HS-5 (cell line): ENCODE measurements at places on chromosomes 13 and 19.

DNA sequence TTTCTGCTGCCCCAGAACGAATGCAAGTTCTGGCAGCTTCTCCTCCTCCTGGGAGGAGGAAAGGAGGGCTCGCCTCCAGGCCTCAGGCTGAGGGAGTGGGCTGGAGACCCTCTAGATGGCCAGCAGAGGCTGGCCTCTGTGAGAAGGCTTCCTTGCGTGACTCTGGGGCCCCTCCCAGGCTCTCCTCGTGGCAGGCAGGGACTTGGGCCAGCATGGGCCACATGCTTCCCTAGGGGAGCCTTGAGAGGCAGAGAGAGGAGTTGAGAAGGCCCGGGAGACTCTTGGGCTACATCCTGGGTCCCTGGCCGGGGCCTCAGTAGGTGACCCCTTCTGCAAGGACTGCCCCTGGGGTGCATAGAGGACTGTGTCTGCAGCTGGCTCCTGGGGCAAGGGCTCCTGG, 25.9 kb downstream of the LYL1 start:
- no peak for DNase-seq

DNA sequence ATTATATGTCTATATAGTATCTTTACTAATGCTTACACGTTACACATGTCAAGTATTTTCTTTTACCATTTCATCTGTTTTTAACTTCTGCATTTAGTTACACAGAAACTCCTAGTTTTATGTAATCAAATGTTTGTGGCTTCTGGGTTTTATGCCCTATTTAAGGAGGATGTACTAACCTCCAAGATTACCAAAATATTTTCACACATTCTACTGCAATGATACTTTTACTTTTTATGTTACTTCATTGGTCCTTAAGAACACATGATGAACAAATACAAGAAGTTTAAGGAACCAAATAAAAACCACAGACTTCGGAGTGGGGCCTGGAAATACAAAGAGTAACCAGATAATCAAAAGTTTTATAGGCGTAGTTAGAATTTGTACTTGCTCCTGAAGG, 37.2 kb downstream of the ZC3H13 start:
- DNase-seq: no peak

DNA sequence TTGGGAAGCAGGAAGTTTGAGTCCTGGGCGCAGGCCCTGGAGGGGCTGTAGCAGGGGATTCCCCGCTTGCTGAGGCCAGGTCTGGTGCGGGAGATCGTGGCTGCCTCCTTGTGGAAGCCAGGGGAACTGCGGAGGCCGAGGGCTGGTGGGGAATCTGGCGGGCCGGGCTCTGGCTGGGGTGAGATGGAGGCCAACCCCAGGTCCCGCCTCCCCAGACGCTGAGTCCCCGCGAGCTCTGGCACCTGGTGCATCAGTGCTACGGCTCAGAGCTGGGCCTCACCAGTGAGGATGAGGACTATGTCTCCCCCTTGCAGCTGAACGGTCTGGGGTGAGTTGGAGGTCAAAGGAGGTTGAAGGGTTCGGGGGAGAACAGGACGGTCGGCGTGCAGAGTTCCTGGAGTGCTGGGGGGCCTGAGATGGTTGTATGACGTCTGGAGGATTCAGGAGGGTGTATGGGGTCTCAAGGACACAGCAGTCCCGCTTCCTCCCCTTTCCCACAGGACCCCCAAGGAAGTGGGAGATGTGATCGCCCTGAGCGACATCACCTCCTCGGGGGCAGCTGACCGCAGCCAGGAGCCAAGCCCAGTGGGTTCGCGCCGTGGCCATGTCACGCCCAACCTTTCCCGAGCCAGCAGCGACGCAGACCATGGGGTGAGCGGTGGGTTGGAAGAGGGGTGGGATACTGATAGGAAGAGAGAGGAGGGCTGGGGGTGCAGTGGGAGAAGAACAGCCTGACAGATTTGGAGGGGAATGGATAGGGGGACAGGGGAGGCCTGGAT, 13.1 kb downstream of the GRAMD1A start:
- DNase-seq: no peak

DNA sequence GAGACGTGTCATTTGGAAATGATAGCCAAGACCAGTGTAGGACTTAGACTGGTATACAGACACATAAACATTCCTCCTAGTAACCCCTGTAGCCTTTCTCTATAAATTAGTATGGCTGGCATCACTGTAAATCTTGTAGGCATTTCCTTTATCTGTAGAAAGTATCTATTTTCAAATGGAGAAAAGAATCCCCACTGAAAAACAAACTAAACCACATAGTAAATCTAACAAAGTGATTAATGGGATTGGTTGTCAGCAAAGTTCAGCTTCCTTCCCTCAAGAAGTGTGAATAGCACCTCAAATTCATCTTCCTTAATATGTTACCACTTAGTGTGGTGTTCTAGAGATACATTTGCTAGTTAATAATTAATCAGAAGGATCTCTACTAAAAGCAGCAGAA, 119.4 kb upstream of the NBEA start:
- no peak for DNase-seq

DNA sequence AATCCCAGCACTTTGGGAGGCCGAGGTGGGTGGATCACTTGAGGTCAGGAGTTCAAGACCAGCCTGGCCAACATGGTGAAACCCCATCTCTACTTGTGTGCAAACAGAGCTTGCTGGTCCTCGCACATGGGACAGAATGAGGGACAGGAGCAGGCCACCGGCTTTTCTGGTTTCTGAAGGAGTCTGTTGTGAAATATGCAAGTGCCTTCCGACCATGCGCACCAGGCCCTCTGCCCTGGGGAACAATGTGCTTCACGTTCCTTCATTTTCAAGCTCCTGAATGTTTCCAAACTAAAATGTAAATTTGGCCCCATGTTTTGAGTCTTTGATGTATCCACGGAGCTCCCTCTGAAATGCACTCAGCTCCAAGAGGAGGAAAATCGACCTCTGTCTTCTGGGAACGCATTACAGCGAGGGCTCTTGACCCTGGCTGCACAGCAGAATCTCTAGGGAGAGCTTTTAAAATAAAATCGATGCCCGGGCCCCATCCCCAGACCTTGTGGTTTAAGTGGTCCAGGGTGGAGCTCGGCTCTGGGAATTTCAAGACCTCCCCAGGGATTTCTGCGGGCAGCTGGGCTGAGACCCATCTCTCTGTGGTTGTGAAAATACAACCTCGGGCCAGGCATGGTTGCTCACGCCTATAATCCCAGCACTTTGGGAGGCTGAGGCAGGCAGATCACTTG, 9.3 kb upstream of the ACP4 start:
- no peak for DNase-seq

- no peak for DNase-seq
These were observed 9.3 kb upstream of the LAIR1 start for GRCh38 chr19:54373781-54374631.

DNA sequence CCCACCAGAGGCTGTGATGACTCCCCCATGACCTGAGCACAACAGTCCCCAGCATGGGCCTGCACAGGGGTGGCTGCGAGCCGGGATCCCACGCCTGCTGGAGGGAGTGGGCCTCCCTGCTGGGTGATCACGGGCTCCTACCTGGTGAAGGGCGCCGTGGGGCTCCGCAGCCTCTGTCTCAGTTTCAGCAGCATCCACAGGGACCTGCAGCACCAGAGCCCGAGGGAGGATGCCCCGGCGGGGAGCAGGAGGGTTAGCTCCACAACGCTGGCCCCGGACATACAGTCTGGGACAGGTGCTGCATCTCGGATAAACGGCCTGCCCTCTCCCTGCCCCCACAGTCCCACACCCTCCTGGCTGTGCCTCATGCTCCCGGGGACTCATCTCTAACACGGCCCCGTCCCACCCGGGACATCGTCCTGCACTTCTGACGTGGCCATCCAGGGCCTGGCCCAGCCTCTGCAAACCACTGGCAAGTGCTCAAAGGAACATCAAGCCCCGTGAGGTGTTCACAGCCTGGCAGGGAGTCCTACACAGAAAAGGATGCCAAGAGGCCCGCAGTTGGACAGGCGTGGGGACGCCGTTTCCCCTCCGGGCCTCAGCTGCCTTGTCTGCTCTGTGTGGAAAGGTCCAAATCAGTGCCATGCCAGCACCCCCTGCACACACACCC, 10.5 kb downstream of the PEX11G start:
- no peak for DNase-seq

DNA sequence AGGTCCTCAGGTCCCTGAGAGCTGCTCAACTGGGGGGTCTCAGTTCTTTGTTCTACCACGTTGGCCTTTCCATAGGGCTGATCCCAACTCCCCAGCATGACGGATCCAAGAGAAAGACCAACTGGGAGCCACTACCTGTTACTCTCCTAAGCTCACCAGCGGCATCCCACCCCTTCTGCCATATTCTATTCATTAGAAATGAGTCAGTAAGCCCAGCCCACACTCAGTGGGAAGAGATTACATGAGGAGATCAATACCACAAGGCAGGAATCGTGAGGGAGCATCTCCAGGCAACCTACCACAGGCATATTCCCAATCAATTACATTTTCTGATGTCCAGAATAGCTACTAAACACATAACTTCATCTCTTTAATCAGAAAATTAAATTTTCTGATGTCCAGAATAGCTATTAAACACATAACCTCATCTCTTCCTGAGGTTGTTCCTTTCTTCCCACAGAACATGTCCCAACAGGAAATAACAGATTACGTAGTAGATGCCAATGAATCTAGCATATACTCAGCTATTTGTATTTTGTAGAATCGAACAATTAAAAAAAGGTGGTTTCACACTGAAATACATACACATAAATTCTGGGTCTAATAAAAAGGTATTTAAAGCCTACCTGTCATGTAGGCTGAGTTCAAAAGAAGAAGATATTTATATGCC, 708.1 kb upstream of the ARGLU1 start:
- no peak for DNase-seq

GRCh38 chr13:40352380-40352778, 314.1 kb downstream of the FOXO1 start:
- DNase-seq: no peak

GRCh38 chr13:25847145-25847544, 204.7 kb downstream of the SHISA2 start:
- no peak for DNase-seq

DNA sequence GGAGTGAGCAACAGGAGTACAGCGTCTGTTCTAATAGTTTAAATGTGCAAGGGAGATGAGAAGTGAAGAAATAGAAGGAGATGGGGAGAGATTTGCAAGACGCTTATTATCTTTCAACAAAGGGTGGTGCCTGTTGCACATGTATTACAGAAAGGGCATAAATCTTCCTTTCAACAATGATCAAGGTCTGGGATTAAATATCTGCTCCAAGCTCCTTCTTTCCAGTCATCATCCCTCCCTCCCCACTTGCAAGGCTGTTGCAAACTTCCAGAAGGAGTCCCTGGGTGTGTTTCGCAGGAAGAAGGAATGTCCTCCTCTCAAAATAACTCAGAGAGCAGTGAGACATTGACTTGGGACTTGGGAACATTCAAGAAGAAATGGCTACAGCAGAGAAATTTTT, 63.5 kb upstream of the MYCBP2 start:
- no peak for DNase-seq
